ENCODE measurements at places on chromosomes 12 and 14. TPM values are rescaled to one million over a fixed set of nuclear protein-coding genes. Genes with fewer than 3 reads are reported as not detected.

Gene ASB2
- not detected for total RNA-seq

Gene C1S
- 43.2 TPM for total RNA-seq

Gene SSPN
- total RNA-seq = 2.7 TPM

Gene BIN2
- total RNA-seq = not detected

Gene MEG3
- 166 TPM for total RNA-seq

Gene SLC17A8
- under 0.01 TPM for total RNA-seq

Gene SLC6A13
- not detected for total RNA-seq

Gene ETFBKMT
- total RNA-seq = 3.1 TPM

Gene GPD1
- total RNA-seq = 0.37 TPM

Gene SRRM4
- total RNA-seq = not detected

Gene AQP5
- total RNA-seq = not detected

Gene LRP1-AS
- total RNA-seq = not detected

Gene FAM181A
- not detected for total RNA-seq

Gene DHRS1
- total RNA-seq = 16.2 TPM

Gene TMEM52B
- not detected for total RNA-seq

Gene LTB4R
- 2.2 TPM for total RNA-seq

Gene PAPLN
- 4.8 TPM for total RNA-seq

Gene CYP27B1
- 0.39 TPM for total RNA-seq

Gene GCN1
- 153 TPM for total RNA-seq

Gene NANOG
- not detected for total RNA-seq

Gene FGF6
- total RNA-seq = not detected

Gene CPM
- total RNA-seq = 19.8 TPM

Gene LAG3
- total RNA-seq = not detected

Gene RASSF9
- 0.20 TPM for total RNA-seq

Gene BCL2L14
- total RNA-seq = not detected

Gene LHX5
- not detected for total RNA-seq

Gene OAS1
- total RNA-seq = 4.4 TPM

Gene GLS2
- under 0.01 TPM for total RNA-seq

Gene NEUROD4
- total RNA-seq = not detected

Gene SLCO1A2
- total RNA-seq = not detected

Gene KCNJ8
- total RNA-seq = 0.59 TPM

Gene PLEKHG3
- total RNA-seq = 0.73 TPM

Gene MSI1
- not detected for total RNA-seq

Gene CLEC1B
- total RNA-seq = not detected

Gene SDR9C7
- total RNA-seq = not detected

Gene KRT5
- 0.20 TPM for total RNA-seq

Gene JKAMP
- total RNA-seq = 53.8 TPM

Gene SLC25A21
- total RNA-seq = 1.1 TPM

Gene PLEK2
- total RNA-seq = 1.8 TPM

Gene PIWIL1
- total RNA-seq = not detected

Gene BEST3
- total RNA-seq = not detected

Gene TESPA1
- total RNA-seq = not detected

Gene SLC5A8
- total RNA-seq = not detected

Gene SIX6
- total RNA-seq = not detected

Gene CSRP2
- 2.5 TPM for total RNA-seq

Gene FLVCR2
- total RNA-seq = 4.0 TPM

Gene MMP14
- 373 TPM for total RNA-seq

Gene TFCP2
- total RNA-seq = 7.4 TPM

Gene RAB15
- 2.2 TPM for total RNA-seq

Gene KRT7
- total RNA-seq = 0.78 TPM

Gene TMEM132D
- total RNA-seq = not detected

Gene MYF5
- total RNA-seq = not detected

Gene NUAK1
- total RNA-seq = 0.73 TPM

Gene CLEC2B
- total RNA-seq = 53.6 TPM

Gene MUCL1
- total RNA-seq = not detected

Gene LGMN
- total RNA-seq = 39.3 TPM

Gene RFX4
- not detected for total RNA-seq

Gene EXOC3L4
- not detected for total RNA-seq
